ENCODE measurements at places on chromosomes 1 and 21.

- DNase-seq: no peak
These were observed 51.7 kb downstream of the PALMD start for GRCh38 chr1:99697580-99697979.

GRCh38 chr1:214391873-214392645 lies 111.1 kb downstream of the SMYD2 start:
- DNase-seq: no peak

GRCh38 chr1:91928026-91928425 lies 21.2 kb upstream of the BRDT start:
- DNase-seq: no peak

GRCh38 chr1:192929597-192929996 lies 120.8 kb downstream of the RGS2 start:
- DNase-seq: no peak

DNA sequence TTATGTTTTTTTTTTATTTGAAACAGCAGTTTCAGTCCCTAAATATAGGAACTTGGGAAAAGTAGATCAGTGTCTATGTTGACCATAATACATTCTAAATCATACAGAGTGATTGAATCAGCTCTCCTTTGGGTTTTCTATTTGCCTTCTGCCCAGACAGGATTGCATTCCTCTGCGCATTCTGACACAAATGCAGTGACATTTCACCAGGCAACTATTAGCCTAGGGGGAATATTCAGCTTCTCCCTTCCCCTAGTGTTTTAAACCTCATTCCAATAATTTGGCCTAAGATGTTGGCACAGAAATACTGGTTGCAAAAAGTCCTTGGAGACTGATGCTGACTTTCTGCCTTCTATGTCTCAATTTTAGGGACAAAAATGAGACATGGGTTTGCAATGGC lies 172.8 kb downstream of the PTGER3 start:
- DNase-seq: no peak

DNA sequence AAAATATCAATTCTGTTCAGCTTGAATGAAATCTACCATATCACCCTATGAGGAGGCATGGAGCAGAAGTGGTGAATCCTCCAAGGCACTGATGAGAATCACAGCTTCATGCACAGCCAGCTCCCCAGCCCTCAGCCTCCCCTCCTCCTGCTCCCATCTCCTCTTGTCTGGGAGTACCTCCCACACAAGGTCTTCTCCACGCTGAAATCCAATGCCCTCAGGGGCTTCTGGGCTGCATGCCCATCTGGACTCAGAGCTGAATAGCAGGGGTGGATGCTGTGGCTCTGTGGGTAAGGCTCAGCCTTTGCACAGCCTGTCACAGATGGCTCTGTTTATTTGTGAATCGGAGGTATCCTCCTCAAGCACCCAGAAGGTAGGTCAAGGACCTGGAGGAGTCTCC lies 48.6 kb downstream of the KCNC4 start:
- no peak for DNase-seq

DNA sequence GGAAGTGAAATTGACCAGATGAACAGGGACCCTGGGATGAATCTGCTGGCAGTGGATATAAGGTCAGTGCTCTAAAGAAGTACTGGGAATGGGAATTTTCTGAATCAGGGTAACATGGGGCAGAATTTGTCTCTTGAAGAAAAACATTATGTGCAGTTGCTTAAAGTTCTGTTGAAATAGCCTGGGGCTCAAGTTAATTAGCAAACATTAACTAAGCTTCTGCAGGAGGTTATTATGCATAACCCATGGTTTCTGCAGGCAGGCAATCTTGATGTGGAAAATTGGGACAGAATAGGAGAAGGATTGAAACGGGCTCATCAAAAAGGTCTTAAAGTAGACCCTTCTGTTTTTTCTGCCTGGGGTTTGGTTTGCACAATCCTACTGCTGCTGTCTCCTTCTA lies 14.0 kb downstream of the GSTM5 start:
- no peak for DNase-seq

DNA sequence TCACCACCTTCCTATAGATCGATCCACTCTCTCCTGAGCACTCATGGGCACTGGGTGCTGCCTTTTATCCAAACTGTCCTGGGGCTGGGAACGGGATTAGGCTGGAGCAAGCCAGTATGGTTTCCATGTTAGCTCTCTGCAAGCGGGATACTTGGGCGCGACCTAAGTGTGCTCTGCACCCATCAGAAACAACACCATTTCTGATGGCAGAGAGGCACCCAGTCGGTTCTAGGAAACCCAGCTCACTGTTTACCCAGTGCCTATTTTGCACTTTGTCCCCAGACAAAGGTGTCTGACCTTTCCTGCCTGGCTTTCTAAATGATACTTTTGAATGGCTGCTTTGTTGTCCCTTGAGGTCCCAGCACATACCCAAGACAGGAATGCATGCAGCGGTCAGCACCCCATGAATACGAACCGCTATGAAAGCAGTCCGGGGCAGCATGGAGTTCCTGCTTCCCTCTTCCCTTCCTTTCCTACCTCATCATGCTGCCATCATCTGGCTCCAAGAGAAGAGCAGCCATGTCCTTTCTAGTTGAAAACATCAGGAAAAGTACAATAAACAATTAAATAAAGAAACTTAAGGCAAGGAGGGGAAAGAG lies 83.9 kb downstream of the TRABD2B start:
- no peak for DNase-seq

DNA sequence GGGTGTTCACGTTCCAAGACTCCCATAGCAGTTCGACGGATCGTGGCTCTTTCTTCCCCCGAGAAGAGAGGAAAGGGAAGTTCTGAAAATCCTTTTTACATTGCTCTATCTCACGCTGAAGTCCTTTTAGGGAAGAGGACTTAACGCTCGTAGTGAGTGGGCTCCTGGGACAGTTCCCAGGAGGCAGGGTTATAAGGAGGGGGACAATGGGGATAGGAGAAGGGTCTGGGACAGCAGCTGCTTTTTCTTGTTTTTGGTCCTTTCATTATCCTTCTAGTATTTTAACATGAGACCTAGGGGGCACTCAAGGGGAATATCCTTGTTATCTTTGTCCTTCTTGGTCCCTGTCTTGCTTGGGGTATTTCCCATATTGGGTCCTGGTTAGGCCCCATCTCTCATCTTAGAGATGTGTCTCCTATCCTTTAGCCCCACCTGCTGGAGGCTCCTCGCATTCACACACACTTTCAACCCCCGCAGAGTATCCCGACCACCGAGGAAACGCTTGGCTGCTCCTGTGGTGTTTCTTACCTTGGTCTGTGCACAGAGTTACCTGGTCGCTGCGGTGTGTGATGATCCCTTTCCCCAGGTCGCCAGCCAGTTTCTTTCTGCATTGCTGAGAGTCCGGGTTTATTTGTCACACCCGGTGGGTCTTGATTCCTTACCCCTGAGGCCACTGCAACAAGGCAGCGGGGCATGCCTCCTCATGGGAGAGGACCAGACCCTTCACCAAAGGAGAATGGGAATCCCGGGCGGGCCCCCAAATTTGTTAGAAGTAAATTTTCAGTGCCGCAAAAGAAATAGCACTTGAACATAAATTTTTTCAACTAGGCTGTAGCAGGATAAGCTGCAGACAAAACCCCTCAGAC lies 29.7 kb downstream of the SCCPDH start:
- peak; percentile 76 for DNase-seq

DNA sequence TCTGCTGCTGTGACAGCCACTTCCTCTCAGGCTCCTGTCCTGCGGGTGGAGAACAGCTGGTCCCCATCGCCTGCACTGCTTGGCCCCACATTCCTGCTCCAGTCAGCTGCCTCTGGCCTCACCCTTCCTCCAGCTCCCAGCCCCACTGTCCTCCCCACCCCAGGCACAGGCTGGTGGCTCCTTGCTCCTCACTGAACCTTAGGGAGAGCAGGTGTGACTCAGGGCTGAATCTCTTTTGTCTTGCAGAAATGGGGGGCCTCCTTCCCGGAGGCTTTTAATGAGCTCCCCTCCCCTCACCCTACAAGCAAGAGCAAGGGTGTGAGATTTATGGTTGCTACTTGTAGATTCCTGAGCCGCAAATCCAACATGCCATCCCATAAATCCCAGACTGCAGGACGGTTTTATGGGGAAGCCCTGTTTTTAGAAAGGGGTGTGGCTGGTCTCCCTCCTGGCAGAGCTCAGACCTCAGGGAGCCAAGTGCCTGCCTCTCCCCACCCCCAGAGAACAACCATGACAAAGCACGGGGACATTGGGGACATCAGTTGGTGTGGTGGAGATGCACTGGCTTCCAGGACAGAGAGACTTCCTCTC lies 15.2 kb downstream of the CDK18 start:
- DNase-seq: no peak

- no peak for DNase-seq
These were observed 122.6 kb upstream of the CHRM3 start for GRCh38 chr1:239263801-239264200.

- DNase-seq: no peak
These were observed 115.6 kb upstream of the KIF26B start for GRCh38 chr1:245039196-245039595.

DNA sequence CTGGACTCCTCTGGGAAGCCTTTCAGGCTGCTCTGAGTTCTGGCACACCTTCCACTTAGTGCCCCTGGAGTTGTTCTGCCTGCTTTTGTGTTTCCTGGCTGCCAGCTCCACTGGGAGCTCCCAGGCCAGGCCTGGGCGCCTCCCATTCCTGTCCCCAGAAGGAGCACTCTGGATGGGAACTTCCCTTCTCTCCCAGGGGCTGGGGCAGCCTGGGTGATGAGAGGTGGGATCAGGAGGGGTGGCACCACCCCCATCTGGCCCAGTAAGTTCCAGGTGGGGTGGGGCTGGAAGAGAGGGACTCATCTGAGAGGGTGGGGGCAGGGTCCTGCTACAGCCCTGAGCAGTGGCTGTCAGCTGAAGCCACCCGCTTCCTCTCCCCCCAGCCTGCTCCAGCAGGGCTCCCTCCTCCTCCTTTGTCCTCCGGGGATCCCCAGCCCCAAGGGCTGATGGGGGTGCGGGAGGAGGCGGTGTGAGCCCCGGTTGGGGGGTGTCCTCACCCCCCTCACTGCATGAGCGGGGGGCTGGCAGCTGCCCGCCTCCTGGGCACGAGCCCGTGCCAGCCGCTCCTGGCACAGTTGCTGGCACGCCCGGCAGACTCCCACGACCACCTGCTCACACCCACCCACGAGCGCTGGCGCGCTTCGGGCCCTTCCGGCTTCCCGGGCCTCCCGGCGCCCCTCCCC lies 4.7 kb downstream of the FOXO6 start:
- DNase-seq: no peak

DNA sequence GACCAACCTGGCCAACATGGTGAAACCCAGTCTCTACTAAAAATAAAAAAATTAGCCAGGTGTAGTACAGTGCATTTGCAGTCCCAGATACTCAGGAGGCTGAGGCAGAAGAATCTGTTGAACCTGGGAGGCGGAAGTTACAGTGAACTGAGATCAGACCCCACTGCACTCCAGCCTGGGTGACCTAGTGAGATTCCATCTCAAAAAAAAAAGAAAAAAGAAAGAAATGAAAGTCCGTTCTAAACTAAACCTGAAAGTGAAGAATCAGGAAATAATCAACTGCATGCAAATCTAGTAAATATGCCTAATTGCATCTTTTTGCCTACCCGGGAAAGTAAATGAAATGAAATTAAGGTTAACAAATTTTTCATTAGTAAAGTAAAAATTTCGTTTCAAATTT lies 99.6 kb downstream of the ZZZ3 start:
- no peak for DNase-seq

DNA sequence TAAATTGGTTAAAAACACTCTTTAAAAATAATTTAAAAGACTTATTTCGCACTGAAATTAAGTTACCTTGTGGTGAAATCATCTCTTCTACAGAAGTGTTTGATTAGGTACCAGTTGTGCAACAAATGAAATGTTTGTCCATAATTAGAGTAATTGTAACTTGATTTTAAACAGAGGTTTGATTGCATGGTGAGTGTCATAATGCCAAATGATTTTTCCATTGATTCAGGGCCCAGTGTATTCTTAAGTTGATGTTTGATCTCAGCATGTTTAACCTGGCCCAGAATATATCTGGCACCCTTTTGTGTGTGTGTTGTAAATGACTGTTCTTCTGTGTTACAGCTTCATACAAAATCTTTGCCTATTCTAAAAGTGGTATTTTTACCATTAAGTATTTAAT lies 28.5 kb downstream of the LRRC8B start:
- no peak for DNase-seq

DNA sequence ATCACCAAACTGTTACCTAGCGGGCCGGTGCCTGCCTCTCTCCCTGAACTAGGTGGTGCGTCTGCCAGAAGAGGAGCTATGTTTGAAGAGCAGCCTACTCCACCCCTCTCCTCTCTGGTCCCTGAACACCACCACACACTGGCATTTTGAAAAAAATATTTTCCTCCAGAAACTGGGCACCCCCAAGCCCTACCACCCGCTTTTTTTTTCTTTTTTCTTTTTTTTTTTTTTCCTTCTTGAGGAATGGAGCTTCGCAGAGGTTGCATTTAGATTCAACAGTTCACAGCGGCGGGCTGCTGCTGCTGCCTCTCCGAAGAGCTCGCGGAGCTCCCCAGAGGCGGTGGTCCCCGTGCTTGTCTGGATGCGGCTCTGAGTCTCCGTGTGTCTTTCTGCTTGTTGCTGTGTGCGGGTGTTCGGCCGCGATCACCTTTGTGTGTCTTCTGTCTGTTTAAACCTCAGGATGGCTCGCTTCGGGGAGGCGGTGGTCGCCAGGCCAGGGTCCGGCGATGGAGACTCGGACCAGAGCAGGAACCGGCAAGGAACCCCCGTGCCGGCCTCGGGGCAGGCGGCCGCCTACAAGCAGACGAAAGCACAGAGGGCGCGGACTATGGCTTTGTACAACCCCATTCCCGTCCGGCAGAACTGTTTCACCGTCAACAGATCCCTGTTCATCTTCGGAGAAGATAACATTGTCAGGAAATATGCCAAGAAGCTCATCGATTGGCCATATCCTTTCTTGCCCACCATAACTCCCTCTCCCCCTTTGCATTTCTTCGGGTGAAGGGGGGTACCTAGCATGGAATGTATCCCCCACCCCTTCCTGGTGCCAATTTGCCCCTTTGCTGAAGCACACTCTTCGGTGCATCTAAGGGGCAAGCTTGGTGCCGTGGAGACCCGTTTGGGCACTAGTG lies at the start of gene CACNA1E:
Gene CACNA1E (plus strand): TSS at position 233 of the 911 bp plus-strand sequence. CDS start 228 bp downstream, at position 461.
- DNase-seq: no peak

GRCh38 chr21:29299046-29299915 lies 559 bp downstream of the BACH1 start:
- DNase-seq: peak; percentile 44

- no peak for DNase-seq
These were observed 11.8 kb upstream of the FMOD start for GRCh38 chr1:203362720-203363025.

DNA sequence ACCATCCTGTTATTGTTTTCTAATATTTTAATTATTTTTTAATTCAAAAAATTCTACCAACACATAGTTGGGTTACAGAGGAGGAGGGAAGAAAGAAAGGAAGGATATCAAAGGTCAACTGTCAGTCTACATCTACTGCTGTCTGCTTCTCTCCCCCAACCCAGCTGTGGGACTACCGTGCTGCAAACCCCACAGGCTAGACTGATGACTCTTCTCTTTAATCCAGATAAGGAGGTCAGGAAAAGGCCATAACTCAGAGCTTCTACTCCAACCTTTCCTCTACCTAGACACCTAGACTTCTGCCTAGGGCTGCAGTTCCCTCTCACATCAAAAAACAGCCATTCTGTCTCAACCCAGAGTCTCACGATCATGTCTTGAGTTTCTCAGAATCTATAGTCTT lies 124.2 kb upstream of the ETV3 start:
- DNase-seq: no peak

- DNase-seq: no peak
These were observed 106.9 kb upstream of the SERBP1 start for GRCh38 chr1:67536957-67537666.

GRCh38 chr1:226510453-226510852 lies 38.1 kb upstream of the STUM start:
- no peak for DNase-seq

- no peak for DNase-seq
These were observed 3.9 kb downstream of the SELENBP1 start for GRCh38 chr1:151368393-151369301.
